ENCODE measurements at places on chromosomes 1 and 21. TPM values are rescaled to one million over a fixed set of nuclear protein-coding genes. Genes with fewer than 3 reads are reported as not detected.
A peak's percentile ranks its signal among the peaks of the same experiment; 100 is the strongest.

DNA sequence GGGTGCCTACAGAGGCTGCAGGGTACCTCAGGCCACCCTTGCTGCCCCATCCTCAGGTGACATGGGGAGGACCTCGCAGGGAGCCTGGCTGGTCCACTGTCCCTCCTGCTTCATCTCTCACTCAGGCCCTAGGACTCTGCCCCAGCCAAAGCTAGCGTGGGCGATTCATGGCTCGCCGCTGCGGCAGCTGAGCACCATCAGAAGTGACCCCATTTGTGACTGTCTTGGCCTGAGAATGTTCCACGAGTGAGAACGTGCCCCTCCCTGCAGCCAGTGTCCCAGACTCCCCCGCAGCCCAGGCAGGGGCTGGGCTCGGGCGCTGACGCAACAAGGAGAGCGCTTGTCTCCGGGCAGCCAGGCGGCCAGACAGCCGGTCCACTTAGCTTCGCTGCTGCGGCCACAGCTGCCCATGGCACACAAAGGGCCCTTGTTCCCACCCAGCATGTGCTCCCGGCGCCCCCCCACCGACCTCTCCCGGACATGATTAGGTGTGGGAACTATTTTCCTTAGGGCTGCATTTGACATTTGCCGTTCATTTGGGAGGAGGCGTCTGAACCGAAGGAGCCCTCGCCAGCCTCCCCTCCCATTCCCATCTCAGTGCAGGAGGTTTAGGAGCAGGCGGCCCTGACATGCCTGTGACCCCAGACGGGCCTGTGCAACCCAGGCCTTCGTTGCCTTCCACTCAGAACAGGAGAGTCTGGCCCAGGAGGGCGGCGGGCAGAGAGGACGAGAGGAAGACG, 19.3 kb upstream of the POFUT2 start:
- H3K36me3 ChIP-seq = no peaks in the 10 kb centered on the region
- H3K4me3 ChIP-seq = peak overlapping the region; percentile 36
- no peaks in the 10 kb centered on the region for H3K27me3 ChIP-seq
- DNase-seq = peak; percentile 88

- H3K4me3 ChIP-seq = no peak overlapping the region
- H3K36me3 ChIP-seq = peaks cover 6% of the 10 kb centered on the region
- no peak for DNase-seq
- no peak overlapping the region for H3K27ac ChIP-seq
- H3K4me1 ChIP-seq = peaks cover 78% of the 10 kb centered on the region
- no peaks in the 10 kb centered on the region for H3K27me3 ChIP-seq
These were observed 52.9 kb downstream of the MRPS6 start for GRCh38 chr21:34126269-34126668.

DNA sequence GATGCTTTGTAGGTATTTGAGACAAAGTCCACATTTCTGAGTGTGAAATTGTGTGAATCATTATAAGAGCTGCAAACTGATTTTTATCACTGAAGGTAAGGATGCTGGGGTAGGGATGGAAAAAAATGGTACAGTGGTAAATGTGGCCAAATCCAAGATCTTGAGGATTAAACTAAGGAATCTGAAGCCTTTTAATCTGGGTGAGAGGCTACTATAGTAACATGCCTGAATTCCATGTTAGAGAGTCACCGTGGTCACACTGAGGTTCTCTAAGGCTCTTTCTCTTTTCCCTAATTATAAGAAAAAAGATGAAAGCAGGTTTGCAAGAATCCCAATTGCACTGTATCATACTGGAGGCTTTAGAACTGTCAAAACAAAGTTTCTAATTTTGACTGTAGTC, 17.6 kb downstream of the PTGER3 start:
- H3K4me1 ChIP-seq = peaks cover 3% of the 10 kb centered on the region
- DNase-seq = no peak
- H3K27me3 ChIP-seq = peaks cover 19% of the 10 kb centered on the region
- H3K4me3 ChIP-seq = no peak overlapping the region
- H3K27ac ChIP-seq = no peak overlapping the region

DNA sequence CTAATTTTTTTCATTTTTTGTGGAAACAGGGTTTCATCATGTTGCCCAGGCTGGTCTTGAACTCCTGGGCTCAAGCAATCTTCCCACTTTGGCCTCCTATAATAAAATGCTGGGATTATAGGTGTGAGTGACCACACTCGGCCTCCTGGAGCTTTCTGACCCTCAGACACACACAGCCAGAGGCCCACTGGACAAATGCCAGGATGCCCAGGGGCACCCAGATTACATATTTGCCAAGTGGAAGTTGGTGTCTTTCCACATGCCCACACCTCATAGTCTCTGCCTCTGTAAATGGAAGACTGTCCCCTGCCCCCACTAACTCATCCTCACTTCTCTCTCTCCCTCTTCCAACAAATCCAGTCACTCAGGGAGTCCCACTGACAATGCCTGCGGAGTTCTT, 63.4 kb upstream of the LRP8 start:
- peak; percentile 30 for DNase-seq
- H3K27me3 ChIP-seq = peaks cover 6% of the 10 kb centered on the region
- H3K27ac ChIP-seq = no peak overlapping the region
- H3K36me3 ChIP-seq = no peaks in the 10 kb centered on the region
- peaks cover 10% of the 10 kb centered on the region for H3K4me1 ChIP-seq

GRCh38 chr21:42633858-42634257, 19.6 kb upstream of the PDE9A start:
- no peaks in the 10 kb centered on the region for H3K36me3 ChIP-seq
- no peak for DNase-seq
- peaks cover 13% of the 10 kb centered on the region for H3K27me3 ChIP-seq
- no peak overlapping the region for H3K4me3 ChIP-seq
- no peaks in the 10 kb centered on the region for H3K4me1 ChIP-seq

DNA sequence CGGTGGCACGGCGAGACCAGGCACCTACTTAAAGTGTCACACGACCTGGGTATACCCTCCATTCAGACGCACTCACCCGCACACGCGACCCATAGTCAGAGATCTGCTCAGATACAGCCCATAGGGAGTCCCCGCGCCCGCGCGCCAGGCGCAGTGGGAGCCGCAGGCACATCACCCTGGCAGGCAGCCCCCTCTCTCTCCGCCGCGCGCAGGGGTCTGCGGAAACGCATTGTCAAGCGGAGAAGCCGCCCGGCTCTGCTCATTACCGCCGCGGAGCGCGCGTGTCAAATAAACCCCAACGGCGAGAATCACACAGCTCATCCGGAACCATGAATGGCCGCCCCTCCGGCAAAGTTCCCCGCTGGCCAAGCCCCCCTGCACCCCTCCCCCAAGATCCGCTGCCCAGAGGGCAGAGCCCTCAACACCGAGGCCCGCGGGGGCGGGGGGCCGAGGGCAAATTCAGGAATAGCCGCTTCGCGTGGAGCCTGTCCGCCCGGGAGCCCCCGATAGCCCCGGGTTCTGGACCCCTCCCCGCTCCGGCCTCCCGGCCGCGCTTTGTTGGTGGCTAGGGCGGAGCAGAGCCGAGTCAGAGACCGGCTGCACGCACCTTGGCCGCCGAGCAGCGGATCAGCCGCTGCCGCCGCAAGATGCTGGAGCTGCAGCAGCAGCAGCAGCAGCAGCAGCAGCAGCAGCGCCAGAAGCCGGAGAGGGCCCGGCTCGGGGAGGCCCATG, 522 bp downstream of the LRP8 start:
- peak overlapping the region; percentile 86 for H3K4me3 ChIP-seq
- H3K27me3 ChIP-seq = no peaks in the 10 kb centered on the region
- H3K27ac ChIP-seq = peak overlapping the region; percentile 76
- DNase-seq = peak; percentile 86

DNA sequence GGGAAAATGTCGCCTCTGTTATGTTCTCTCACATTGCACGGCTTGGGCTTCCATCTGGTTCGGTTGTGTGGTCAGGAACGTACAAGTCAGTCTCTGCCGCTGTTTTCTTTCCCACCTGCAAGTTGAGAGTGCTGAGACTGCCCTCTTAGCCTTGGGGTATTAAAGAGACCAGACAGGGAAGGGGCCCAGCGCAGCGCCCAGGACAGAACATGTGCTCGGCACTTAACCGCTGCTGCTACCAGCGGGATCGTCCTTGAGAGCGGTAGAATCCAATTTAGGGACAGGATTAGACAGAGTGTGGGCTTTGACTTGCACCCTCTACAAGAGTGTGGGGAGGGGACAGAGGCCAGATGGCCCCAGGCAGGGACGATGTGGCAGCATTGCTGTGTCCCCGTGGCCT, 17.7 kb upstream of the AGPAT3 start:
- no peak for DNase-seq
- no peaks in the 10 kb centered on the region for H3K36me3 ChIP-seq
- H3K27me3 ChIP-seq = no peaks in the 10 kb centered on the region
- H3K27ac ChIP-seq = no peak overlapping the region
- no peak overlapping the region for H3K4me3 ChIP-seq
- no peaks in the 10 kb centered on the region for H3K4me1 ChIP-seq

DNA sequence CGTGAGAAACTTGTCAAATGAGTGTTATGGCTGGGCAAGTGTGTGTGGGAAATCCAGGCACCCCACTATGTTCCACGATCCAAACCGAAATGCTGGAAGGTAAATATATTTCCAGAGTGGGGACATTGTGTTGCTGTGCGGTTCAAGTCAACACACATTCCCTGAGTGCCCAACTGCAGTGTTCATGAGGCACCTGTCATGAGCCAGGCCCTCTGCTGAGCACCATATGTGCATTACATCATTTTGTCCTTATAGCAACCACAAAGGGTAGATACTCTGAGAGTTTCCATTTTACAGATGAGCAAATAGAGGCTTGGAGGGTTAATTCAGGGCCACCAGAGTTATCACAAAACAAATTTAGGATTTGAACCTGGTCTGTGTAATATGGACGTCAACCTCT, 59.9 kb upstream of the SOD1 start:
- H3K27me3 ChIP-seq = peaks cover 2% of the 10 kb centered on the region
- H3K27ac ChIP-seq = no peak overlapping the region
- no peaks in the 10 kb centered on the region for H3K4me1 ChIP-seq
- no peak overlapping the region for H3K4me3 ChIP-seq

- H3K27me3 ChIP-seq = no peaks in the 10 kb centered on the region
- no peaks in the 10 kb centered on the region for H3K36me3 ChIP-seq
- no peak for DNase-seq
These were observed 46.8 kb upstream of the RUNX1 start for GRCh38 chr21:35095859-35096291.

GRCh38 chr21:39581414-39581813, 31.3 kb upstream of the B3GALT5 start:
- no peaks in the 10 kb centered on the region for H3K36me3 ChIP-seq
- H3K4me3 ChIP-seq = no peak overlapping the region
- H3K27ac ChIP-seq = no peak overlapping the region
- H3K4me1 ChIP-seq = no peaks in the 10 kb centered on the region
- H3K27me3 ChIP-seq = peaks cover 18% of the 10 kb centered on the region
- DNase-seq = no peak

DNA sequence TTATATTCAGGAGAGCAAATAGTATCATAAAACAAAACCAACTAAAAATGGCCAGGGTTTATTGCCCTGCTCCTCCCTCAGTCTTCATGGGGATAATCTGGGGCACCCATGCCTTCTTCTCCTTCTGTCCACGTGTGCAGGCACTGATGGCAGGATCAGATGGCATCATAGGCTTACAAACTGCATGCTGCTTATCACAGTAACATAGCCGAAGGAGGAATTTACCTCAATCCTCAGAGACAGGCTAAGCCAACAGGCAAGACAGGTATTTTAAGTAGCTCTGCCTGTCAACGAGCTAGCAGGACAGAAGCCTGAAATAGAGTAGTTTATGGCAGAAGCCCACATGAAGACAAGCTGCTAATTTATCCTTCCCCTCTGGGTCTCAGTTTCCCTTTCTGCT, 9.4 kb downstream of the LAMB3 start:
- H3K4me3 ChIP-seq = no peak overlapping the region
- no peaks in the 10 kb centered on the region for H3K36me3 ChIP-seq
- DNase-seq = no peak

DNA sequence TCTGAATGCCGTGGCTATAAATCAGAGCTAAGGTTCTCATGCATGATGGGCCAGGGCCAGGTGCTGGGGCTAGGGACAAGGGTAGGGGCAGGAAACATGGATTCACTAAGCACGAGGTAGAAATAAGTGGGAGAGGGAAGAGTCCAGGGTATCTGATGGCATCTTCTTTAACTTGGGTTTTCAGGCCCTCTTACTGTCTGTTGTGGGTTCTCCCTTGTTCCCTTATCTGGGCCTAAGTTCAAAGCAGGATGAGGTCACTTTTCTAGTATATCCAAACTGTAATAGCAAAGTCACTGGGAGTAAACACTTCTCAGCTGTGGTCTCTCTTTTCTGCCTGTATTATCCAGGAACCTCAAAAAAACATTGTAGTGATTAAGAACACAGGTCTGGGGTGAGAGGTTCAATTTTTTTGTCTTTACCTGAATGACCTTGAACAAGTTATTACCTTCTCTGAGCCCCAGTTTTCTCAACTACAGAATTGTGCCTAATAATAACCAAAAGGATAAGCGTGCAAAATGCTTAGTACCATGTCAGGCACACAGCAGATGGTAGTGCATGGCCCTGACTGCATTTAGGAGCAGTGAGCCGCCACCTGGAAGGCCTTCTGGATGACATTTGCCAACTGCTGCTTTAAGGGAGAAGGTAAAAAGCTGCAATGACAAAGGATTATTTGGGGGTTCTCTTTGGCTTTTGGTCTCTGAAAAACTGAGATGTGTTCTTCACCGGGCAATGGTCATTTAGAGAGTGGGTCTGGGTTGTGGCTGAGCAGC, 53.6 kb upstream of the A3GALT2 start:
- peaks cover 1% of the 10 kb centered on the region for H3K36me3 ChIP-seq
- no peak for DNase-seq
- H3K27me3 ChIP-seq = no peaks in the 10 kb centered on the region
- no peak overlapping the region for H3K4me3 ChIP-seq

DNA sequence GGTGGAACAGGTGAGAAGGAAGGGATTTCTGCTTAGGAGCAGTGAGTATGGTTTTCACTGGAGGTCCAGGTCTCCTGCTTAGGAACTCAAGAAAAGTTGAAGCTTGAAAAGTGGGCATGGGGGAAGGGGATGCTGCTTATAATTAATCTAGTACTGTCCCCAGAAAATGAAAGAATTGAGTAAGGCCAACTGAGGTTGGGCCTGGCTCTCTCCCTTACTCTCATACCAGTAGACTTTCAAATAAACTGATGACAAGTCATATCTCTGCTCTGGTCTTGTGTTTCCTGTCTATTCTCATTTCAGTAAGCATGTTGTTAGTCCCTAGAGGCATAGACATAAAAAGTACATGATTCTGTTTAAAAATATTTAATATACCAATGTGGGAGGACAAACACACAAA, 26.4 kb downstream of the CD48 start:
- H3K4me3 ChIP-seq = no peak overlapping the region
- no peak for DNase-seq
- peaks cover 20% of the 10 kb centered on the region for H3K27me3 ChIP-seq
- H3K36me3 ChIP-seq = no peaks in the 10 kb centered on the region
- no peak overlapping the region for H3K27ac ChIP-seq
- no peaks in the 10 kb centered on the region for H3K4me1 ChIP-seq

- H3K4me3 ChIP-seq = no peak overlapping the region
- DNase-seq = no peak
- H3K4me1 ChIP-seq = peaks cover 16% of the 10 kb centered on the region
- no peaks in the 10 kb centered on the region for H3K36me3 ChIP-seq
- no peaks in the 10 kb centered on the region for H3K27me3 ChIP-seq
- H3K27ac ChIP-seq = no peak overlapping the region
These were observed 27.0 kb downstream of the PCNX2 start for GRCh38 chr1:233268389-233269022.

GRCh38 chr1:36796733-36797132, 237.6 kb downstream of the GRIK3 start:
- no peak overlapping the region for H3K4me3 ChIP-seq
- no peaks in the 10 kb centered on the region for H3K4me1 ChIP-seq
- H3K27ac ChIP-seq = no peak overlapping the region
- H3K27me3 ChIP-seq = no peaks in the 10 kb centered on the region
- no peak for DNase-seq

RAP1GAP gene
- 1.8 TPM for total RNA-seq

SETD4 gene
- total RNA-seq = 14.4 TPM

SHE gene
- total RNA-seq = 0.10 TPM

EFNA1 gene
- total RNA-seq = 10.9 TPM

OR6N1 gene
- total RNA-seq = not detected
